GM06990 (cell line): ENCODE measurements at places on chromosomes 2 and 18.

DNA sequence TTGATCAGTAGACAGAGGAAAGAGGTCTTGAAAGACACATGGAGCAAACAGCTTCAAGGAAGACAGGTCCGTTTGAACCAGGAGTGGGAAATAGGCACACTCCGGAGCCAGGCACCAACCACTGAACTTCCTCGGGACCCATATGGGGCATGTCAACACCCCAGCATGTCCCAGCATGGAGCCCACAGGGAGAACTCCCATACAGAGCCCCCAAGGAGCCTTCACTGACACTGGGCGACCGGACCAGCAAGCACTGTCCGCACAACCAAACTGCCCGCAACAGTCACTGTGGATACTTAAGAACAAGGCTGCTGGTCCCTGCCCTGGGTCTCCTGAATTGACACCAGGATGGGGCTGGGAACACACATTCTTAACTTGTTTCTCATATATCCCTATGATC is 286.2 kb upstream of the SALL3 start:
- no peak for DNase-seq

GRCh38 chr2:188892636-188893035 is 81.5 kb upstream of the COL3A1 start:
- DNase-seq: no peak

DNA sequence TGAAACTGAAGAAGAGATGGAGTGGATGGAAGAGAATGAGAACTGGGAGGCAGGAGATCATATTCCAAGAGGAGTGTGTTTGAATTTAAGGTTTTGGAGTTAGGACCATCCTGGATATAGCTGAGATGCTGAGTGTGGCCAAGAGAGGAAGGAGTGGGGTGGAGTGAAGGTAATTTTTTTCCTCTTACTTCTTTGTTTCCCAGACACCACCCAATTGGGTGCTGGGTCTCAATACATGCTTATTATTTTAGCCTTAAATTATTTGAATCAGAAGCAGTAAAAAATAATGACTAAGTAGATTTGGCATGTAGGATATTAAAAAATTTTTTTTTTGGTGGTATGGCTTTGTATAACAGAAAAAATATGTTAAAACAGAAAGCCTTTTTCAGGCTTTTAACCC is 39.3 kb downstream of the PMAIP1 start:
- DNase-seq: no peak

- DNase-seq: no peak
These were observed 19.8 kb upstream of the TXNDC2 start for GRCh38 chr18:9865764-9866490.

DNA sequence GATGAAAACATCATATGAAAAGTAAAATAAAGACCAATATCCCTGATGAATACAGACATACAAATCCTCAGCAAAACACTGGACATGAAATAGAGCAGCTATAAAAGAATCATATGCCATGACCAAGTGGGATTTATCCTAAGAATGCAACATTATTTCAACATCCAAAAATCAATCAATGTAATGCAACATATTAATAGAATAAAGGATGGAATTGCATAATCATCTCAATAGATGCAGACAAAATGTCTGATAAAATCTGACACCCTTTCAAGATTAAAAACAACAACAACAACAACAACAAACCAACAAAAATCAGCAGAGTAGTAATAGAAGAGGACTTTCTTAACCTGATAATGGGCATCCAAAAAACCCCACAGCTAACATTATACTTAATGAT is 63.8 kb upstream of the IL1R1 start:
- no peak for DNase-seq

- DNase-seq: no peak
These were observed 49.6 kb upstream of the TLK1 start for GRCh38 chr2:171210216-171210863.

GRCh38 chr2:23208339-23208738 is 176.6 kb upstream of the KLHL29 start:
- no peak for DNase-seq

DNA sequence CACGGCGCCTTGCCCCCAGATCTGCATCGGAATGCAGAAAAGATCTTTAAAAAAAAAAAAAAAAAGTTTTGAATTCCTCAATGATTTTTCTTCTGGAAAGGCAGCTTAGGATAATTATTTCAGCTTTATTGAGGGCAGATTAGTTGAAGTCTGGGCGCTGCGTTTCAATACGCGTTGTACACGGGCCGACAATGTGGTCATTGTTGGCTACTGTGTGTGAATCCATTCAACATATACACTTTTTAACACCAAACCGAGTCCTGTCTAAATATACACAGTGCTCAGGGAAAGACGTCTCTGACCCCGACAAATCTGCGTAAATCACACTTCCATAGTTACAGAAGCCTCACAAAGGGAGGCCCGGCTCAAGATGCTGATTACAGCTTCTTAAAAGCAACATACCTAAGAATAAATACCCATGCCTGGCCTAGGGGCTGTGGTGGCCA is 1.4 kb upstream of the SIX3 start:
- DNase-seq: no peak

- DNase-seq: no peak
These were observed 102.8 kb downstream of the PXDN start for GRCh38 chr2:1641523-1641922.

- no peak for DNase-seq
These were observed 19.1 kb downstream of the CYBRD1 start for GRCh38 chr2:171541202-171541887.

GRCh38 chr2:145546091-145546490 is 1026.2 kb upstream of the ZEB2 start:
- no peak for DNase-seq

DNA sequence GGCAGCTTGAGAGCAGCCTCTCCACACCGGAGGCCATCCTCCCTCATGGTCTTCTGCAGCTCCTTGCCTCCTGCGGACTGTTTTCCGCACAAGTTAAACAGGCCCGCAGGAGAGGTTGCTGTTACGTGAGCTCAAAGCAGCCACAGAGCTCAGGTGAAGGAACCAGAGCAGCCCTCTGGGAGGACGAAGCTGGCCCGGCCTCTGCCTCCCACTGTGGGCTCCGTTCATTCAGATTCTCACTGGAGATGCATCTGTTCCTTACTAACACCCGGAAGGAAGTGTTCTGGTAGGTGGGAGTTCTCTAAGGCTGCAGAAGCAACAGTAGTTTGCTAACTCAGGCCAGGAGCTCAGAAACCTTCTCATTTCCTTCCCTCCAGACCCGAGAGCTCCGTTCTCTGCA is 10.9 kb downstream of the DIPK1C start:
- DNase-seq: no peak

DNA sequence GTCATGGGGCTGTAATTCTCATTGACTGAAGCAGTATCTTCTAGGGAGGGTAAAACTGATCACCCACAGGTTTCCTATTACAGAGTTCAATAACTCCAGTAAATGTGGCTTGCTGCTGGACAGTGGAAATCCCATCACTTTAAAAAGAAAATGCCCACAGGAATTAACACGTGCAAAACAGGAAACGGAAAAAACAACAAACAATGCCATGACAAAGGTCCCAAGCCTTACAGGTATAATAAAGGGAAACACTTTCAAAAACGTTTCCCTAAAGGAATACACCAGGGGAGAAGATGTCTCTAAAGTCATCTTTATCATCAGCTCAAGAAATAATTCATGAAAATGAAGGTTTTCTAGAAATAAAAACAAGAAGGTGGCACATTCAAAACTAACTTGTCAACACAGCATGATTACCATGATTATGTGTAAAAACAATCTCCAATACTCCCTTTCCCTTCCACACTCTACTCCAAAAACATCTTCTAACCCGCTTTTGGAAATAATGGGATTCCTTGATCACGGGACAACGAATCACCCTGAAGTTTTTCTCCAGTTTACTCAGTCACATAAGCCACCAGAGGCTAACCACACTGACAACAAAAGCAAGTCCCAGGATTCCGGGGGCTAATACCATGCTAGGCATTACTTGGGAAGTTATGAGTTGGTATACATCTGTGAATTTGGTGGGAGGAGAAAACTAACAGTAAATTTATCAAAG is 167.9 kb downstream of the TCF4 start:
- DNase-seq: no peak

- no peak for DNase-seq
These were observed 1096.1 kb upstream of the NXPH2 start for GRCh38 chr2:139876321-139876720.
